ENCODE measurements at places on chromosomes 13 and 19. TPM values are rescaled to one million over a fixed set of nuclear protein-coding genes. Genes with fewer than 3 reads are reported as not detected.

DNA sequence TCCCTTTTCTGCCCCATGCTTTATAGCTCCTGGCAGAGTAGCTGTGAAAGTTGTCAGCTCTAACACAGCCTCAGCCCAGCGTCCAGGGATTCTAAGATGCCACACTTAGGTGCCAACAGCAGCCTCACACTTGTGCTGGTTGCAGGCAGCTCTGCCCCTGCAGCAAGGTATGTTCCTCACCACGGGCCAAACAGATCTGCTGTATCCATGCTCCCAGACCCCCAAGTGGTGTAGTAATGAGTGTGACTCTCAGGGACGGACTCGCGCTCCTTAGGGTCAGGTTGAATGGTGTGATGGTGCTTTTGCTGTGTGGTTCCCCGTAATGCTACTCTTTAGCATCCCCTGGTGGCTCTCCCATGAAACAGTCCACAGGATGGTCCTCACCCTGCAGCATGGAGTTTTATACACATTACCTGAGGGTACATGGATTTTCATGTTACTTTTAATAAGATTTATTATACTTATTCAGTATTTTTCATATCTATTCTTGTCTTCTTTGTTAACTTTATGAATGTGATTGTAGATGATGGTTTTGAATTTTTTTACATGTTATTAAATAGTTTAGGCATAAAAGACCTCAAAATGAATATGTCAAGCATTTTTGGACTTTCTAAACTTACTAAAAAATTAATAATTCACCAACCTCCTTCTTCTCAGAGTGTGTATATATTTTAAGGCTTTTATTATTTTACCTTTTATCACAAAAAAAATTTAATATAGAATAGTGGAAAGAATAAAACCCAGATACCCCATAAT, 232.5 kb downstream of the SLC7A1 start:
- DNase-seq, result no peak

PLIN5 gene
- 6.5 TPM for total RNA-seq

SIAH3 gene
- 0.02 TPM for total RNA-seq

GRCh38 chr13:25069911-25070310, 26.0 kb upstream of the PABPC3 start:
- no peak for DNase-seq

DNA sequence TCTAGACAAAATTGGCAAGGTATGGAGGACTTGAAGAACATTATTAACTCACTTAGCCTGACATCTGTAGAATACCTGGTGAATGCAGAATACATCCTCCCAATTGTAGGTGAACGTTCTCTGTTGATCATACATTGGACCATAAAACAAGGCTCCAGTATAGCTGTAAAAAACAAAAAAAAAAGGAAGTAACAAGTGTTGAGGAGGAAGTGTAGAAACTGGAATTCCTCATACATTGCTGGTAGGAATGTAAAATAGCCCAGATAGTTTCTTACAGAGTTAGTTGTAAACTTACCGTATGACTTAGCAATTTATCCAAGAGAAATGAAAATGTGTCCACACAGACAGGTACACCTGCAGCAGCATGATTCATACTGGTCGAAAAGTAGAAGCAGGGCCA, 44.8 kb downstream of the TSSK6 start:
- no peak for DNase-seq

DNA sequence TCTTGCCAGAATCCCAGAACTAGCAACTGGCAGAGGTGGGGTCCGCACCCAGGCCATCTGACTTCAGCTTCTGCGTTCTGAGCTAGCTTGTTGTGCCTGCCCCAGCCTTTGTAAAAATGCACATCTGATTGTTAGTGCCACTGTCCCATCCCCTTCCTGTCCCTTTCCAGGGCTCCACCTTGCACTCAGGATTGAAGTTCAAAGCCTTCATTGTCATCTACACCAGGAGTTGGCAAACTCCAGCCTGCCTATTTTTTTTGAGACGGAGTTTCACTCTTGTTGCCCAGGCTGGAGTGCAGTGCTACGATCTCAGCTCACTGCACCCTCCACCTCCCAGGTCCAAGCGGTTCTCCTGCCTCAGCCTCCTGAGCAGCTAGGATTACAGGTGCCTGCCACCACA, 2.9 kb downstream of the THOP1 start:
- no peak for DNase-seq

GRCh38 chr13:19882231-19882630, 18.8 kb upstream of the ZMYM5 start:
- no peak for DNase-seq

DNA sequence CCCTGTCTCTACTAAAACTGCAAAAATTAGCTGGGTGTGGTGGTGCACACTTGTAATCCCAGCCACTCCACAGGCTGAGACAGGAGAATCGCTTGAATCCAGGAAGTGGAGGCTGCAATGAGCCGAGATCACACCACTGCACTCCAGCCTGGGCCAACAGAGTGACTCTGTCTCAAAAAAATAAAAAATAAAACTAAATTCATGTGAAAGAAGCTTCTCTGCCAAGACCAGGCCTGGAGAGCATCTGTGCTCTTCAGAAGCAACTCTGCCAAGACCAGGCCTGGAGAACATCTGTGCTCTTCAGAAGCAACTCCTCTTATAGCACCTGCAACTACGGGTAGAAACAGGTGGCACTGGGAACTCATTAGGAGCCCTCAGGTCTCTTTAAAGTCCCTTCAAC, 37.7 kb downstream of the CRYL1 start:
- DNase-seq, result no peak

UBE2L5 gene
- total RNA-seq, result 0.20 TPM

C19orf25 gene
- 49.0 TPM for total RNA-seq

C5AR2 gene
- total RNA-seq, result 0.91 TPM

DNA sequence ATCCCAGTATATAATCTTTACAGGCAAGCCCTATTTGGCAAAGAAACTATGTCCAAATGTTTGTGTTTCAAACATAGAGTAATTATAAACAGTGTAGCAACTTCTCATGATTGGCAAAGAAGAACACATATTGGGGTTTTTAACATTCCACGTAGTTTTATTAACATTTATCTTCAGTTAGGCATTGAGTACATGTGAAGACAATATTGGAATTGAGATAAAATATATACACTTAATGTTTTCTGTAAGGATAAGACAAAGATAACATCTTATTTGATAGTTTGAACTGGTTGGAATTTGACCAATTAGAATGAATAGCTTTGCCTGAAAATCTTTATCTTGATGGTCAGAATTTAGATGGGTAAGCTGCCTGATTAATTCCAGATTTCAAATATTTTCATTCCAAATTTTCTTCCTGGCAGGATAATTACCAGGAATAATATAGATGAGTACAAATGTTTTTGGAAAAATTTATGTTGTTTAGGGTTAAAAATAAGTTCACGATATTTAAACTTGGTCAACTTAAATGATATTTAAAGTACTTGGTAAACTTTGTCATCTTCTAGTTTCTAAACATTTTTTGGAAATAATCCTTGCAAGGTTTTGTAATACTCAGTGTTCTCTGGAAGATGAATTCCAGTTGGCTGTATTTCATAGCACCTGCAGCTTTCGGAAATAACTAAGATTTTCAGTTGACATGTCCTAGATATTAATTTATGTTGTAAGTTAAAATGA, 536.5 kb upstream of the SPRY2 start:
- DNase-seq, result no peak

DNA sequence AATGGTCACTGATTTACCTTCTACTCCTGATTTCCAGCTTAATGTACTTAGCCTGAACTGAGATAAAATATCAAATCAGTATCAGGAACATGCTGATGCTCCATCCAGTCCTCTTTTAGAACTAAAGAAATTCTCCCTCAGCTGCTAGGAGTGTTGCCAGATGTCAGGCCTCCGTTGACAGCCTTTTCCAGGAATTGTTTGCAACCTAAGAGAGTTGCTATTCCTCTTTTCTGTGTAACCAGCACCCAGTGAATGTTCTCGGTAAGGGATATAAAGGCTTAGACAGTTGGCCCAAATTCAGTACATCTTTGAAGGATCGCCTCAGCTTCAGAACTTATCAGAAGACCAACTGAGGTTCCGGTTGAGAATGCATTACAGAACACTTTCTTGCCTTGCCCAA, 559.0 kb downstream of the PCDH17 start:
- no peak for DNase-seq

DNA sequence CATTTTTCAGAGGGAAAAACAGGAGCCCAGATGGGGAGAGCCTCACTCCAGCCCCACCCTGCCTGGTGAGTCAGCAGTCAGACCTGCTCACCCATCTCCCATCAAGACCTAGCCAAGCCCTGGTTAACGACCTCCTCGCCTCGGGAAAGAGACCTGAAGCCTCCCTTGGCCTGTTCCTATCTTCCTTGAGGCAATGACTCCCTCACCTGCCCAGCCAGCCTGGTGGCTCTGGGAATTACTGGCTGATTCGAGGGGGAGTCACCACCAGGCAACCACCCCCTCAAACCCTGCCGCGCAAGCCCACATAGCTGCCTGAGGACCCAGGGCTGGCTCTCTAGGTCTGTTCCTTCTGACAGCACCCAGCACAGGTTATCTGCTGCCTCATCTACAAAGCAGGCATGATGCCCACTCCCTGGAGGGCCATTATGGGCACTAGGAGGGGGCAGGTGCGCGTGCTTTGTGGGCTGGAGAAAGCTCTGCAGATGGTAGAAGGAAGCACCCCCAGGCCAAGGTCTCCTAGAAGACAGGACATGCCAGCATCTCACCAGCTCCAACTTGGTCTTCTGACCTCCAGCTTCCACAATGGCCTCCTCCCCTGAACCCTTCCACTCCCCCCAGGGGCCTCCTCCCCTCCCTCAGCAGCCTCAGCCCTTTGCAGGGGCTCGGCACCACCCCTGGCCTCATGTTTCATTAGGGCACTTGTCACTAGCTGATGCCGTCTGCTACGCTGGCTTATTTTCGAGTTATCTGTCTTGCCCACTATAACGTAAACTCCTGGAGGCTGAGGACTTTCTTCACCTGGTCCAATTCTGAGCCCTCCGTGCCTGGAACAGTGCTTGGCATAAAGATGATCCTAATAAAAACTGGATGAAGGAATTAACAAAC, 10.4 kb downstream of the DEDD2 start:
- no peak for DNase-seq

ODAD3 gene
- total RNA-seq, result 0.44 TPM

DNA sequence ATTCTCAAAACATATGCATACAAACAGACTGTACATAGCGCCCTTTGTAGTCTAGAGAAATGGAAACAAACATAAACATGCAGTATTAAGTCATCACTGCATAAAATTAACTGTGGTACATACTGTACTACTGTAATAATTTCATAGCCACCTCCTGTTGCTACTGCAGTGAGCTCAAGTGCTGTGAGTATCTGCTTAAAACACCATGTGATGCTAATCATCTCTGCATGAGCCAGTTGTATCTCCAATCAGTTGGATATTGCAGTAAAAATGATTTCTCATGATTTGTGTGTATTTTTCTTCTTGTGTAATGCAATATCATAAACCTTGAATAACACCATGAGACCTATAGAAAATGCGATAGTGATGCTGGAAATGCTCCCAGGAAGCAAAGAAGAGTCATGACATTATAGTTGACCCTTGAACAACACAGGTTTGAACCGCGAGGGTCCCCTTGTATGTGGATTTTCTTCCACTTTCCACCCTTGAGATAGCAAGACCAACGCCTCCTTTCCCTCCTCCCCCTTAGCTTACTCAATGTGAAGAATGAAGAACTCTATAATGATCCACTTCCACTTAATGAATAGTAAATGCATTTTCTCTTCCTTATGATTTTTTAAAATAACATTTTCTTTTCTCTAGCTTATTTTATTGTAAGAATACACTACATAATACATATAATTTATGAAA, 4.1 kb downstream of the TNFSF13B start:
- DNase-seq, result no peak

GRCh38 chr19:5941673-5942072, 27.6 kb downstream of the CAPS start:
- no peak for DNase-seq

ZNF541 gene
- 0.08 TPM for total RNA-seq

DNA sequence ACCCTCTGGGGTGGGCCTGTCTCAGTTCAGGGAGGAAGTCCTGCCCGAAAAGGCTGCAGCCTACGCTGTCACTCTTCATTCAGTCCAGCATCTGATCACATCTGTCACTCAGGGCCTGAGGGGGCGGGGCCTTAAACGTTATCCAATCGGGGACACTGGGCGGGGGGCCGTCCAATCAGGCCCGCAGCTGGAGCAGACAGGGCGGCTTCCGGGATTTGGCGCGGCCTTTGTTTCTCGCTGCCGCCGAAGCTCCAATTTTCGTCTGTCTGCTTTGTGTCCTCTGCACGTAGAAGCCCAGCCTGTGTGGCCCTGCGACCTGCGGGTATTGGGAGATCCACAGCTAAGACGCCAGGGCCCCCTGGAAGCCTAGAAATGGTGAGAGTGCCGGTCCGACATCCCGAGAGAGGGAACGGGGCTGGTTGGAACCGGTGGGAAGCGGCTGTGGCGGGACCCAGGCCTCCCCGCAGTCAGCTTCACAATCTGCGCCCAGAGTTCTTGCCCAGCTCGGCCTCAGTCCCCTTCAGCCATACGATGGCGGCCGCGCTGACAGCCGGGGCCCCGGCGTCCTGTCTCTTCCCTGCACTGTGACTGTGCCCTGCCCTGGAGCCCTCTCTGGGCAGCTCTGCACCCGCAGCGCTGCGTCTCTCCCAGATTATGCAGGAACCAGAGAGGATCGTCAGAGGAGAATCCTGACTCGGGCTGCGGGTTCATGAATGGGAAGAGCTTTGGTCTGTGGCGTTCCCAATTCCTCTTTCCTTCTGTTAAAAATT, at the start of gene ZNF730:
ZNF730 (plus strand) TSS at position 224 of the 770 bp plus-strand sequence; CDS start at position 373, 149 bp downstream.
- no peak for DNase-seq

DNA sequence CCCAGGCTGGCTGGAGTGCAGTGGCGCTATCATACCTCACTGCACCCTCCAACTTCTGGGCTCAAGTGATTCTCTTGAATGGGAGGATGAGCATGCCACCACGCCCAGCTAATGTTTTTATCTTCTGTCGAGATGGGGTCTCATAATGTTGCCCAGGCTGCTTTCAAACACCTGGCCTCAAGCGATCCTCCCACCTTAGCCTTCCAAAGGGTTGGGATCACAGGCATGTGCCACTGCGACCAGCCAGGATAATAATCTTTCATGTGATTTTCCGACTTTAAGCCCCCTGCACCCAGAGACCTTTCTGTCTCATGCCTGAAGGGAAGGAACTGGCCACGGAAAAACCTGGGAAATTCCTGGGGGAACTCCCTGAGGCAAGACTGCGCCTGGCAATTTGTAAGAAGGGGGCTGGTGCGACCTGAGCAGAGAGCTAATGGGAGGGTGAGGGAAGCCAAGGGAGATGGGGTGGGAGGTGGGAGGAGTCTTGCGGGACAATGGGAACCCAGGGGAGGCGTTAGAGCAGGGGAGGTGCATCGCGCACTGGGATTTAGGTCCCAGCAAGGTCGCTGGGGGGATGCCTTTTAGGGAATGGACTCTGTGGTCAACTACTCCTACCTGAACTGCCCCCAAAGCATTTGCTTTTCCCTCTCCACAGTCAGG, 1.2 kb upstream of the CCDC124 start:
- DNase-seq, result no peak

- no peak for DNase-seq
Observed at GRCh38 chr19:29107831-29108230, 105.1 kb downstream of the UQCRFS1 start.

All from lower leg skin (tissue), 4 donors.